Stimulated activated CD4-positive, alpha-beta T cell treated with anti-CD3 and anti-CD28 coated beads, Interleukin-1b, Interleukin-23, amount 100 ng/mL, for 1 hour (primary cell): ENCODE measurements at places on chromosomes 11 and 22.
A peak's percentile ranks its signal among the peaks of the same experiment; 100 is the strongest.

DNA sequence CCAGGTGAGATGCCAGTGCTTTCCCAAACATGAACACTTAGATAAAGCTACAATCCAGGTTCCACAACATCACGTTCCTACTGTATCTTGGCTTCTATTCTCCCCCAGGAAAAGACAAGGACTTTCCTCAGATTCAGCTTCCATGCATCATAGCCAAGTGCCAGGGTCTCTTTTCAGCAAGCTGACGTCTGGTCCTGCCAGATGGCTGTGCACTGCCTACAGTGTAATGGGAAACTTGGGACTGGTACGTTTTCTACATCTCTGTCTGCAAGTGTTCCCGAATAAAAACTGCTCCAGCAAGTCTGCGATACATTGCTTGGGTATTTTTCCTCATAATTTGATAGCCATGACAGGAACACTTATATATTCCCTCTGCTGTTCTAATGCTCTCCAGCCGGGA, 412.5 kb downstream of the FAM181B start:
- DNase-seq: no peak

DNA sequence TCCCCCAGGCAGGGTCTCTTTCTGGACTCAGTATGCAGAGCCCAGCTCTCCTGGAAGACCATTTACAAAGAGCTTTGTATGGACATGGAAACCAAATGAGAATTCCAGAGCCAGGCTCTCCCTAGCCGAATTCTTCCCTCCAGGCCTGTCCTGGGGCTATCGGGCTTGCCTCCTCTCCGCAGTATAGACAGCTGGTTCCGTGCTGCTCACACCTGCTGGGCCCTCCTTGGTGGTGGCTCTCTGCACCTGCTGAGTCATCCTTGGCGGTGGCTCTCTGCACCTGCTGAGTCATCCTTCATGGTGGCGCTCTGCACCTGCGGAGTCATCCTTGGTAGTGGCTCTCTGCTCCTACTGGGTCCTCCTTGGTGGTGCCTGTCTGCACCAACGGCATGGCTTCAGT, 743.5 kb downstream of the BRD1 start:
- DNase-seq: no peak

- no peak for DNase-seq
These were observed 7.8 kb upstream of the BCL9L start for GRCh38 chr11:118933486-118933885.

GRCh38 chr22:43225609-43226008, 38.7 kb upstream of the TTLL12 start:
- DNase-seq: no peak

- DNase-seq: peak; percentile 62
These were observed 49.5 kb downstream of the OR4D9 start for GRCh38 chr11:59560702-59561473.

DNA sequence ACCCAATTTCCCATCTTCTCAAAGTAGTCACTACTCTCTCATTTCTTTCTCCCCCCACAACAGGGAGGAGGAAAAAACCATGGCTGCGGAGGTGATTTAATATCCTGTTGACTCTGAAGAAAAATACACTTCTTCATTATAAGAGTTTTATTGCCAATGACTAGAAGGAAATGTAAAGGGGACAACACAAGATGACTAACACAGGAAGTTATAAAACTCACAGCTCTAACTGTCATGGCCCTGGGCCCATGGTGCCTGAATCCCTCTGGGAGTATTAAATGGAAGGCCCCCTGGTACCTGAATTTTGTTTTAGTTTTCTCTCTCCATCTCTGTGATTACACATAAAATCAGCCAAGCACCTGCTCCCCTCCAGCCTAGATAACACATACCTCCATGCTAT, 352.8 kb upstream of the FAT3 start:
- DNase-seq: no peak

GRCh38 chr22:39078329-39078728, 1.3 kb downstream of the APOBEC3G start:
- no peak for DNase-seq
